ENCODE measurements at places on chromosomes 12 and 14.
A peak's percentile ranks its signal among the peaks of the same experiment; 100 is the strongest.

DNA sequence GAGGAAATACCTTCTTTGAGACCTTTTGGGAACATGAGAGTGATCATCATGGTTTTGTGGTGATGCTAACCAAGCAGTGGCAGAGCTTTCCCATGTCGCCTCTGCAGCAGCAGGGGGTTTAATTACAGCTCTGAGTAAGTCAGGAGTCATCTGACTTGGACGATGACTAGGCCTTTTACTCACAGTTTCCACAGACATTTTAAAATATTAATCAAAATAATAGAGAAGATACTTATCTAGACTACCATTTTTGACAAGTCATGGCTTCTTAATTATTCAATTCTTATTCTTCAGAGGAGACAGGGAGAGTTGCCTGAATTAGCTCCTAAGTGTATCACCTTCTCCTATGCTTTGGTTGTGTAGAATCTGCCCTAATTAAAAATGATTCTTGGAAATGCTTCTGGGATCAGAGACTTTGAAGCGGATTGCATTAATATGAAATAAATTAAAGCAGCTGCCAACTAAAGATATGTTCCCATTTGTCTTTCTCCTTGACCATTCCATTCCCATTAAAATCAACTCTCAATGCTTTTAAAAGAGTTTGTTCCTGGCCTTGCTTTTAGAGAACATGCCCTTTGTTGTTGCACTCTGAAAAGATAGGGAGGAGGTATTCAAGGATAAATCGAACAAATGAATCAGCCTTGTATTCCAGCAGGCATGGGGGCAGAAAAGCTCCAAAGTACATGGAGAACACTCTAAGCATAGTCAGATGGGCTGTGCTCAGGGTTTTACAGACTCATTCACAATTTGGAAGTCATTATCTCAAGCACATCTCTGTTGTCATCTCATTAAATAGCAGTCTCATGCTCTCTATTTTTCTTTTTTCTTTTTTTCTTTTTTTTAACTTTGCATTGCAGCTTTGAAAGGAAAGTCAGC, 7.7 kb upstream of the IFNG-AS1 start:
- no peak for DNase-seq

GRCh38 chr12:132954471-132955048, 1.5 kb downstream of the ZNF605 start:
- no peak for DNase-seq

GRCh38 chr12:76957301-76957700, 78.5 kb upstream of the CSRP2 start:
- DNase-seq: no peak

DNA sequence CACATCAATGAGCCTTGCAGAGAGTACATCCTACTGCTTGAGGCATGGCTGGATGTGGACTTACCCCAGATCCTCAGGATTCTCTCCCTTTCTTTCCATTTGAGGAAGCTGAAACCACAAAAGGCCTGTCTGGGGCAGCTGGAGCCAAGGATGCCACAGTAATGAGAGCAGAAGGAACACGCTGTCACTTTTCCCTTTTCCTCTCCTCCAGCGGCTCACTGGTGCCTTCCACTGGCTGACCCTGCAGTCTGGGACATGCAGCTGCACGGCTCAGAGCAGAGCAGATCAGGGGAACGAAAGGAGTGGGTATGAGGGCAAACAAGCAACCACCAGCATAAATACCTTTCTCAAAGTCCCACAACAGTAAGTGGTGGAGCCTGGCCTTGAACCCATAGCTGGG, 78.2 kb downstream of the GAS2L3 start:
- no peak for DNase-seq

DNA sequence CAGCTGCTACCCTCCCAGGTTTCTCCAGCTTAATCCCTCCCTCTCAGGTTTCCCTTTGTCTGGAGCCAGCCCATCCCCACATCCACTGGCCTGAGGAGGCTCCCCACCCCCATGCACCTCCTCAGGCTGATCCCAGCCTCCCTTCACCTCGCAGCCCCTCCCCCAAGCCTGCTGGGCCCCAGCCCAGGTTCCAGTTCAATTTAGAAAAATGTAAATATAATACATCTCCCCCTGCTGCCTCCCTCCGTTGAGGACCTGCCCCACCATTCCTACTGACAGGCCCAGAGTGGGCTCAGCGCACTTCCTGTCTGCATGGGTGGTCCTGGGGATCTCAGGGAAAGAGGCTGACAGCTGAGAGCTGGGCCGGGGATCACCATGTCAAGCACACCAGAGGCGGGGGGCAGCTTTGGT, 155.8 kb downstream of the NTF3 start:
- no peak for DNase-seq

DNA sequence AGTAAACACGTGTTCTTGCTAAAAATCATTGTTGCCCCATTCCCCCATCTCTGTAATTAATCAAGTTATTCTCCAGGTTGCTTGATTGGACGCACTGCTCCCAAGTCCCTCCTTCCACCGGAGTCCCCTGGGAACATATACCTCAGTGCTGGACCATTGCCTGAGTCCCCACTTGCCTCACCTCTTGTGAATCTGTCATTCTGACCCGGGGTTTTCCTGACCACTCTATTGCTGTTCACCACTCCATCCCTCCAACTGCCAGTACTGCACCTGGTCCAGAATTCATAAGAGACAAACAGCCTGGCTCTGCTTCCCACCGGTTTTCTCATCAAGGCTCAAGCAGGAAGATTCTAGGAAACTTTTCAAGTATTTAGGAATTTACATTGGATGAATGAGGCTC, 555.9 kb downstream of the VRK1 start:
- DNase-seq: no peak

GRCh38 chr14:102750376-102750775, 26.9 kb upstream of the TRAF3 start:
- no peak for DNase-seq

GRCh38 chr12:67484791-67485480, 163.6 kb upstream of the DYRK2 start:
- no peak for DNase-seq

- DNase-seq: peak; percentile 59
These were observed 50.0 kb downstream of the SPRING1 start for GRCh38 chr12:116687888-116688287.

DNA sequence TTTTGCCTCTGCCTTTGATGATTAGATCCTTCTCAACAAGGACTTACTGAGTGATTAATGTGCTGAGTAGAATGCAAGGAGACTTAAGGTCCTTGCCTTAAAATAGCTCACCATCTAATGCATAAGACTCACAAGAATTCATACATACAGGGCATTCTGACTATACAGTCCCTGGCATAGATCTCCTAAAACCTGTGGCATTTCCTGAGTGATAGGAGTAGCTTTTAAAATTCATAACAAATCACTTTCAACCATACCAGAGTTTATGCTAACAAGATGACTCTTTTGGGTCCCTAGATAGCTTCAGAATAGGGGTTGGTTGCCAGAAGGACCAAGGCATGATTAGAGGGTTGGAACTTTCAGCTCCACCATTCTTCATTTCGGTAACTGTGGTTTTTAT, 48.8 kb downstream of the STXBP6 start:
- no peak for DNase-seq

GRCh38 chr12:20865873-20866272, 55.4 kb downstream of the SLCO1B3 start:
- no peak for DNase-seq

- no peak for DNase-seq
These were observed 39.9 kb downstream of the LTBP2 start for GRCh38 chr14:74571901-74572725.

All from femur (tissue), 1 donor.